ENCODE measurements at places on chromosomes 13 and 19.

DNA sequence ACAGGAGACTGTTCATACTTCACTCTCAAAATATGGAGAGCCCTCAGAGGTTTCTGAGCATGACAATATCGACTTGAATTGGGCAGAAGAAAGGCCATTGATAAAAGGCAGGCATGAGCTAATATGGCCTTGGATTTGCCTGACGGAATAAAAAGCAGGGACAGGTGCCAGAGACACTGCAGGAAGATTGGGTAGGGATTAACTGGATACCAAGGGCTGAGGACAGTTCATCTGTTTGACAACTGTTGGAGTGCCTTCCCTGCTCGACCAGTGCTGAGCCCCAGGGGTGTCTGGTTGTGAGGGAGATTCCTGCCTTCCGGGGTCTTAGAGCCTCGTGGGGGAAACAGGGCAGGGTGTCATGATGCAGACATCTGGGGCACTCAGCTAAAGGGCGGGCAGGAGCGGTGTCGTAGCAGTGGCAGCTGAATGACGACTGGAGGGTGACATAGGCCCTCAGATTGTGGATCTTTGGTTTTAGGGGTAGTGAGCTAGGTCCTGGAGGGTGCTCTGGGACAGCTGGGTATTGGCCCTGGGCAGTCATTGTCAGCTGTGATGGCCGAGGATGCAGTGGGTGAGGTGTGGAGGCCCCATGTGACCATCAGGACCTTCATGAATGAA is 12.3 kb downstream of the GATAD2A start:
- DNase-seq, result no peak

GRCh38 chr19:40633207-40633606 is 32.0 kb downstream of the LTBP4 start:
- no peak for DNase-seq

DNA sequence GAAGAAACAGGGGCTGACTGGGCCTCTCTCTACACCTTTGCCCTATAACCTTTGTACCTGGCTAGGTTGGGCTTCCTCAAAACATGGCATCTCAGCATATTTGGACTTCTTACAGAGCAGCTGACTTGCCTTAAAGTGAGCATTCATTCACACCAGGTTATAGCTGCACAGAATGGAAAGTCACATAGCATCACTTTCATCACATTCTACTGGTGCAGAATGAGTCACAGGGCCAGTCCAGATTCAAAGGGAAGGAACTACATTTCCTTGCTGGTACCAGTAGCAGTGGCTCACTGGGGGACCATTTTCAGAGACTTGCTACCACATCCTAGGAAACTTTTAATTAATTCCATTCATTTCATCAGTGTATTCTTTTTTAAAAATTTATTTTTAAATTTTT is 20.3 kb upstream of the TPTE2 start:
- DNase-seq, result no peak

GRCh38 chr19:14804765-14805164 is 26.4 kb upstream of the ADGRE2 start:
- DNase-seq, result no peak

- no peak for DNase-seq
These were observed 13.3 kb downstream of the NUMBL start for GRCh38 chr19:40677156-40677555.

GRCh38 chr19:16470911-16471811 is 609 bp downstream of the EPS15L1 start:
- no peak for DNase-seq

GRCh38 chr13:29621051-29621800 is 25.7 kb upstream of the SLC7A1 start:
- DNase-seq, result no peak

GRCh38 chr13:21501686-21502085 is 42.6 kb upstream of the ZDHHC20 start:
- no peak for DNase-seq

DNA sequence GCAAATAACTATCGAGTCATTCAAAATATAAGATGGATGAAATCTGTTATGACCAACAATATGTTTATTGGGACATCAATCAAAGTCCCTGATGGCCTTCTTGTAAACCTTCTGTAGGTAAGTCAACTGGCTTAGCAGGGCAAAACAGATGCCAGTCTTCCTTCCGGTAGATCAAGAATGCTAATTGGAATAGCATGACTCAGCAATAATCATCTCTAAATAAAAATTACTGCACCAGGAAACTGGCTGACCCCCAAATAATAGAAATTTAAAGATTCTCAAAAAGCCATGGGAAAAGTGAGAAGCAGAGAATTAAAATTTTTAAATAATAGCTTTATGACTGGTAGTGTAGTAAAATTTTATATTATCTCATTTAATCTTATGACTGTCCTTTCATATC is 1005.4 kb downstream of the OLFM4 start:
- no peak for DNase-seq

DNA sequence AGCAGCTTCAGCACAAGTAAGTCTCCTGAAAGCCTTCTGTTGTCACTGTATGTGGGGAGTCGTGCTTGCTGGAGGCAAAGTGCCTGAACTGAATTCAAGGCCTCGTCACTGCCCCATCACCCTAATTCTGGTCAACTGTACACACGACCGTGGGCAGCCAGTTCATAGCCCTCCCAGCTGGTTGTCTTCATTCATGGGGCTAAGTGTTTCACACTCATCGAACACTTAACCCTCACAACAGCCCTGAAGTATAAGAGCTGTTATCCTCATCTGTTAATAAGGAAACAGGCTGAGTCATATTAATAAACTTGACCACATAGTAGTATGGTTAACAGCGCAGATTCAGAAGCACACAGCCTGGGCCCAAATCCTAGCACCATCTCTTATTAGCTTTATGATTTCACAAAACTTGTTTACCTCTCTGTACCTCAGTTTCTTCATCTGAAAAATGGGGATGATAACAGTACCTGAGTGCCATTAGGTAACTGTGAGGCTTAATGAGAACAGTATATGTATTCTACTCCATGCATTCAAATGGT is 66.7 kb downstream of the CDADC1 start:
- no peak for DNase-seq

GRCh38 chr13:113057084-113057483 is 48.5 kb upstream of the F7 start:
- DNase-seq, result no peak

- DNase-seq, result no peak
These were observed at the start of gene SH2D3A for GRCh38 chr19:6767357-6768235. SH2D3A (minus strand) TSS chr19:6767435; CDS start chr19:6763748, 3,687 bp downstream.

DNA sequence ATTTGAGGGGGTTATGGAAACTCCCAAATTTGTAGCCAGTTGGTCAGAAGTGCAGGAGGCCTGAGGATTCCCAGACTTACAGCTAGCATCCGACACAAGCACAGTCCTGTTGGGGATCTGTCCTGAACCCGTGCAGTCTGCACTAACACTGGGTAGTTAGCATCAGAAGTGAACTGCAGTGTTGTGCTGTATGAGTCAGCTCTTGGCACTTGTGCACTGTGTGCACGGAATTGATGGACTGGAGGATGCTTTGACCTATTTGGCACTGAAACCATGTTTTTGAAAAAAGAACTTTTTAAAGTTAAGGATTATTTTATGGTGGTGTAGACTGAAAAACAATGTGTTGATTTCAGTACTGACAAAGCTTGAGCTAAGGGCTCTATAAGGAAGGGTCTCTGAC is 279.0 kb downstream of the NHLRC3 start:
- no peak for DNase-seq

DNA sequence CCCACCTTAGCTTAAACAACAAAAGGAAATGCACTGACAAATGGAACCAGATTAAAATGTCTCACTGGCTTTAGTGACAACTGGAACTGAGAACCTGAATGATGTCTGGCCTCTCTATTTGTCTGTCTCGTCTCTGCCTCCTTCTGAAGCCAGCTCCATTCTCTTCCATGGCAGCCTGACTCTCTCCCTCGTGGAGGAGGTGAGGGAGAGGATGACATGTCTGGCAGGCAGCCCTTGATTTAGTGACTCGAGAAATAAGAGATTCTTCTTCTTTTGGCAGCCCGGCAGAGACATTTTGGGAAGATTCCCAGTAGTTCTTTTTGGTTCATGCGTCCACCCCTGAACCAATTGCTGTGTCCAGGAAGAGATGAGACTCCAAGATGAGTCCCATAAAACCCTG is 131.7 kb downstream of the KLF5 start:
- no peak for DNase-seq

DNA sequence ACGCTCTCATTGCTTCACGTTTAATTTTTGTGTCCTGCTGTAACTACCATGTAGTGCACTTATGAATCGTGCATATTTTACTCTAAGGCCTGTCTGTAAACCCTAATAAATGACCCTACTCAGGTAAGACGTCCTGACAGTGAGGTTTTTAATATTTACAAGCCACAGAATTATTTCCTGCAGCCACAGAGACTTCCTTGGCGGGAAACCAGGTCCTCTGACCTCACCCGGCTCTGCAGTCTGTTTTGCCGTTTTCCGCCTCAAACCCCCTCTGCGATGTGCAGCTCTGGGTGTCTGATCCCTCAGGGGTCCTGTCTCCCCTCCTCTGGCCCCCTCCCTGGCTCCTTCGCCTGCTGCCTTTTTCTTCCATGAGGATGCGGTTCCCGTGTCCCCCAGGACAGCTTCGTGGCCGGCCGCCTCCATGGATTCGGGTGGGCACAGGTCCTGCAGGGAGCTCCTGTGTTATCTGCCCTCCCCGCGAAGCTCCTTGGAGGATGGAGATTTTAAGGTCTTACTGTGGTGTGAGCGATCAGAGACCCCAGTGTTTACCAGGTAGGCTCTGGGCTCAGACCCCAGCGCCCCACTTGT is 66.3 kb downstream of the MCF2L start:
- DNase-seq, result no peak

DNA sequence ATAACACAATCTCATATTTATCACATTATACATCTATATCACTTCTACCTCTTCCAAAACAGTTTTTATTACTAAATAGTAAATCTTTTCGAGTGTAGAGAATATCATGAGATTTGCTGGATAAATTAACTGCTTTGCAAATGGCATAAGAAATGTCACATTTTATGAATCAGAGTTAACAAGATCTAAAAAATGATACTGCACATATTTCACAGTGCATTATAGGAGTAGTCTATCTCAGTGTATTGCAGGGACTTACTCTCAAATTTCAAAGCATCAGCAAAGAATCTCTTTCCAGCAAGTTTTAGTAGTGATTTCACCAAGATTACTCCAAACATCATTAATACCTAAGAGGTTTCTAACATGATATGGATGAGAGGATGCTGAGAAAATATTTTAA is 687.1 kb upstream of the SLITRK1 start:
- no peak for DNase-seq

DNA sequence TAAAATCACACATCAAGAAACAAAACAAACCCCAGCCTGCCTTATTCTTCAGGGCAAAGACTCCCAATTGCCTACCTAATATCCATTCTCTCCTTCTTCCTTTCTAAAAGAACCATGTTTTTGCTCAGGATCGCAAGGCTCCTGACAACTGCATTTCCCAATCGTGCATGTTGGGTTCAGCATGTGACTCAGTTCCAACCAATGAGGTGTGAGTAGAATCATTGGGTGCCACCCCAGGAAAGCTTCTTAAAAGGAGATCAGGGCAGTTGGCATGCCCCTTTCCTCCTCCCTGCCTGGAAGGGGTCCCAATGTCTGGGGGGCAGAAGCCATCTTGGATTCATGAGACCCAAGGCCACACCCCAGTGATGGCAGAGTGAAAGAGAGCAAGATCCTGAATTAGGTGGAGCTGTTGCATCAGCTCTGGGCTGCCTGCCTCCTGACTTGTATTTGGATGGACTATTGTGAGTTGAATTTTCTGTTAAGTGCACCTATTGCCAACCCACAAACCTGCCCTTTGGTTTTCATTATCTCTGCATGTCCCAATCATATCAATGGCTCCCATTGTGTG is 26.0 kb upstream of the UBAC2 start:
- no peak for DNase-seq

GRCh38 chr19:33706631-33707030 is 84.9 kb downstream of the CHST8 start:
- DNase-seq, result no peak

DNA sequence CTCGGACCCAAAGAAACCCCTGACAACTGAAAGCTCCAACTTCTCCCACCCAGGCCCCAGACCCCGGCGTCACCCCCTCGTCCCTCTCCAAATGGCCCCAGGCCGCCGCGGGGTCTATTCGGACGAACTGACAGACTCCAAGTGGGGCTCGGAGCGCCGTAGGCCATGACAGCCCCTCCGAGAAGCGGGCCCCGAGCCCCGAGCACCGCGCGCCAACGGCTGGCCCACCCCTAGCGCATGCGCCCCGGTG is 360 bp downstream of the DDX39A start:
- no peak for DNase-seq

DNA sequence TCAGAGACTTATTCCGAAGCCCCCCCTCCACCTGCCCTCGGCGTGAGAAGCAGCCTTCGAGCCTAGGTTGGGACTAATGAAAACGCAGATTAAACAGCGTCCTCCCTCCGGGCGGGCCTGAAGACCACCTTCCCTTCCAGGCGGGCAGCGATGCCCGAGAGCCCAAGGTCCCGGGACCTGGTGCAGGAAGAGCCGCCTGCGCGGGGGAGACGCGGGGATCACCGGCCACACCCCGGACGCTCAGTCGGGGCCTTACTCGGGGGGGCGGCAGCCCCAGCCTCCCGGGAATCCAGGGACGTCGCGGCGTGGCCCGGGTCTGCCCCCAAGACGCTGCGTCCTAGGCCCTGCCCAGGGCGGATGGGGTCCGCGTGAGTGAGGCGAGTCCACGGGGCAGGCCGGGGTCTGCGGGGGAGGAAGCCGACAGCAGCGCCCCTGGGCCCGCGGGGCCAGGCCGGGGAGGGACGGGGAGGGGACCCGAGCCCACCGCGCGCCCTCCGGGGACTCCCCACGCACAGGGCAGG is 33.3 kb upstream of the SPACA7 start:
- no peak for DNase-seq

DNA sequence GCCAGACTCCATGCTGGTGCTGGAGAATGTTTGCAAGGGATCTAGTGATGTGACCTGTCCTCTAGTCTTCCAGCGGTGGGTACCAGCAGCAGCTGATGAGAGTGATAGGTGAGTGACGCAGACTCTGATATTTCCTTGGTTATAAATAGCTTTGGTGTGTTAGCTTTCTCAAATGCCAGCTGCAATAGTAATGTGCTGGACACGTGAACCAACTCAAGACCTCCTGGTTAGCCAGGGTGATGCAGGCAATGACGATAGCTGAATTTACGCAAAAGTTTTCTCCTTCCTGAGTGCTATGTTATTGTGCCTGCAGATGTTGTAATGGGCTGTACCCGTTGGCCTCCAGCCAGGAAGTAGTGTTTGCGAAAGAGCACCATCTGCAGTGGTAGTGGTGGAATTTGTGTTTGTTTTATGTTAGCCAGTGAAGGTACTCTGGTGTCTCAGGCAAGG is 129.5 kb downstream of the CYSLTR2 start:
- DNase-seq, result peak; percentile 82

All from GM04503 (cell line).